HFF-Myc (cell line): ENCODE measurements at places on chromosomes 1 and 21.

GRCh38 chr1:206655471-206655882 is 20.1 kb downstream of the DYRK3 start:
- no peak for DNase-seq

GRCh38 chr1:4156241-4156973 is 256.3 kb upstream of the C1orf174 start:
- no peak for DNase-seq

GRCh38 chr1:5658340-5659316 is 333.6 kb downstream of the NPHP4 start:
- no peak for DNase-seq

DNA sequence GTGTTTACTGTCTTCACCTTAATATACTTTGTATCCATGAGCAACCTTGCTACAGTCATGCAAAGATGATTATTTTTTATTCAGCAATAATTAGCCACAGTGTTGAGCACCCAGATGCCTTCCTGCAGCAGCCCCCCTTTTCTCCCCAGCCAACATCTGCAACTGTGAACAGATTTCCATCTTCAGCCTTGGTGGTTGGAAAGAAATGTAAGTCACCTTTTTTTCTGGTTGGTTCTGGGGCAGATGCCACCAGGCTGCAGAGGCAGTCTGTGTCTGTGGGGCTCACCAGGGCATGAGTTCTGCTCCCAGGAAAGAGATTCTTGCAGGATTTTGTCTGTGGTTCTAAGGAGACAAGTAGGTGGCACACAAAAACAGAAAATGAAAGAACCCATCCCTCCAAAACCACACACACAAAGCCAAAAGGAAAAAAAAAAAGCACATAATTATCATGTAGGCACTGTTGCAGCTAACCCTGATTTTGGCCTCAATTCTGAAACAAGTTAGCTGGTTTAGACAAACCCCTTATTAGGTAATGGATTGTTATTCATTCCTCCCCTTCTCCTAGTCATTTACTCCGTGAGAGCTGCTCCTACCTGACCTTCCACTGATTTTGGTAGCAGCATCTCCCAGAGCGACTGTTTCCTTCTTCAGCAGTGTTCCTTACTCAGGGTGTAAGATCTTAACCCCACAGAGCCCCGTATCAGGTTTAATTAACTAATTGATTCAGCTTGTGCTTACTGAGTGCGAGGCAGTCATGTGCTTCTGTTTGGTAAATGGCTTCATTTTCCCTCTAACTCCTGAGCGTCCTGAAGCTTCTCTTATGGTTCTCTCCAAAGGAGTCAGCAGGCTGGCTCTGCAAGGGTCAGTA is 36.5 kb downstream of the GALNT2 start:
- no peak for DNase-seq

DNA sequence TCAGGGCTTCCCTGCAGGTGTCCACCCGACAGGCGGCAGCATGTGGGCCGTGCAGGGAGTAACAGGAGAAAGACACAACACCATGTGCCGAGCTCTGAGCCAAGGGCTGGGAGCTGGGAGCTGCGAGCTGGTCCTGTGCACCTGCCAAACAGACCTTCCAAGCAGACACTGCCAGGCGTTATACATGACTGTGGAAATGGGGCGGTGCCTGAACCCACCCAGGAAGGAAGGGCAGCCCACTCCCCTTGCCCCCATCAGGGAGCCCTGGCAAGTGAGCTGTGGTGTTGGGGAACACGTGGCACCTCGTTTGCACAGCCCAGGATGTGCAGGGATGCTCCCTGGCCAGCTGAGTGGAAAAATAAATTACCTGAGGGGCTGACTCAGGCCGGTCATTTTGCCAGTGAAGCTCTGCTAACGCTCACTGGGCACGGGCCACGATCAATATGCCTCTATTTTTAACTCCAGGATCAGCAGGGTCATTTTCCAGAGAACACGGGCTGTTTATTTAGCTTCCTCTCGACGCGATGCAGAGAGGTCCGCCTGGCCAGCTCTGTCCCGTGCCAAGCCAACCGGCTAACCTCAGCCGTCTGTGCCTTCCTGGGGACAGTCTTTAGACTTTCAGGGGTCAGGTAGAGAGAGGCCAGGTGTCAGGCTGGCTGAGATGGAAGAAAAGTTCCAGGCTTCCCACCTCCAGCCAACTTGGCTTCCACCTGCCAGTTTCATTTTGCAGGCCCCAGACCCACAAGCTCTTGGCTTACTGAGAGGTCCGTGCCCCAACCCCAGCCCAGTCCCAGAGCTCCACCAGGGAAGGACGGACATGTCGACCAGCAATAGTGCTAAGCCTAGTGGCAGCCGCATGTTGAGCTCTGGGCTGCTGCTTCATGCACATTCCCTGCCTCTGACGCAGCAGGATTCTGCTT is 196.7 kb upstream of the VAMP3 start:
- DNase-seq: no peak

GRCh38 chr1:51733793-51734522 is 117.1 kb downstream of the OSBPL9 start:
- DNase-seq: no peak

- DNase-seq: no peak
These were observed 122.7 kb downstream of the GABPA start for GRCh38 chr21:25857308-25858074.

DNA sequence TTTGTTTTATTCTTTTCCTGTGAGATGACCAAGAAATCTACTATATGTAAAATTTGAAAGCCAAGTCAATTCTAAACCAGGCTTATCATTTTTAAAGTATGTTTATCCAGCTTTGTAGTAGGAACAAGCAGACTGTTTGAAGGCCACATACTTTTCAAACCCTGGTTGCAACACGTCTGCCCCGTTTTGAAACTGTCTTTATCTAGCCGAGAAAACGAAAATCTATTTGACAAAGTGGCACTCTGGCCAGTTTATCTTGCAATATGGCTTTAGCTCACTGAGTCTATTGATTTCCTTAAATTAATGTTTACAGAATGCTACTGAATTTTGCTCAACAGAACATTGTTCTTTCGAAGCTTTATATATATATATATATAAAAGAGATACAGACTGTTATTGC is 39.7 kb downstream of the PROX1 start:
- no peak for DNase-seq

GRCh38 chr21:43866260-43866629 is 1.2 kb downstream of the AGPAT3 start:
- DNase-seq: peak; percentile 33

GRCh38 chr21:15870819-15871218 is 141.0 kb downstream of the USP25 start:
- no peak for DNase-seq

DNA sequence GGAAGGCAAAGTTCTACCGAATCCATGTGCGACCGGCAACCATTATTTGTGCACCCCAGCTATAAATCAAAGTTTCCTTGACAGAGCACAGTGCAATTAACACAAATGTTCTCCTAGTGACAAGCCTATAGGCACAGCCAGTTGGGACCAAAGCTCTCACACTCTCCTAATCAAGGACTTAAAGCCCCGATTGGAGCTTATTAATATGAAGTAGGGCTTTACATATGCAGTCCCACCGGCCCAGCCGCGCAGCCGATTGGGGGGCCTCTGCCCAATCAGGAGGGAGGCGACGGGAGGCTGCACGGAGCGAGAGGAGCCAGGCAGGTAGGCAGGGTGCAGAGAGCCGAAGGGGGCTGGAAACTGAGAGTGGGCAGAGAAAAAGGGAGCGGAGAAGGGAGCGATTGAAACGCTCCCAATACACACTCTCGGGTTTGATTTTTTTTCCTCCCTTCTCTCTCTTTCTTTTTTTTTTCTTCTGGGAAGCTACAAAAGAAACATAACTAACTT is at the start of gene ESRRG:
Gene ESRRG (minus strand): TSS at position 156 of the 507 bp plus-strand sequence. CDS start 130 bp downstream, at position 26.
- DNase-seq: no peak

DNA sequence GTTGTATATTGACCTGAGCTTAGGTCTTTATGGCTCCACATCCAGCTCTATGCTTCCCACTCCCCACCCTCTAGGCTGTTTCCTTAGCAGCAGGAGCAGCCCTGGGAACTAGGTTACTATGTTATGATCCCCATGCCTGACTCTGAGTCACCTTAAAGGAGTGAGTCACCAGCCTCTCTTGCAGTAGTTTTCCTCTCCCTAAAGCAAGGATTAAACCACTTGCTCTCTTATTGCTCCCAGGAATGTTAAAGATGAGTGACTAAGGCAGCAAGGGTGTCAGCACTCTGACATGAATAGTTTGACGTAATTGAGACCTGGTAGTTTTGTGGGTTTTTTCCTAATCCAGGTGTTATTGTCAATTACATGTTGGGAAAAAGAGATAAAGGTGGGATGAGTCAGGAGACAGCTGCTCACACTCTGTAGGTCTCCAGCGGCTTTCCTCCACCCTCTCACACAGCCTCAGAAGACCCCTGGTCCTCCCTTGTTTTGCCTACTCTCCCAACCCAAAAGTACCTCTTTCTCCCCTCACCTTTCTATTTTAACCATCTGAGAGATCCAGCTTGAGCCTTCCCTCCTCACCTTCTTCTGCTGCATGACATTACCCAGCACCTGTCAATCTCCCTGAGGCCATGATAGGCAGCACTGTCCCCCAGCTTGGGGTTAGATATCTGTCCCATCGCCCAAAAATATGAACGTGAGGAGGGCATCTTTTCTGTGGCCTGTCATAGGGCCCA is 369.1 kb upstream of the VAMP3 start:
- peak; percentile 93 for DNase-seq

GRCh38 chr1:205805082-205805711 is 7.8 kb downstream of the SLC41A1 start:
- no peak for DNase-seq

- no peak for DNase-seq
These were observed 155.5 kb downstream of the GLUL start for GRCh38 chr1:182235952-182236650.

GRCh38 chr1:42414551-42415496 is 34.2 kb downstream of the RIMKLA start:
- DNase-seq: no peak

- no peak for DNase-seq
These were observed 247.9 kb upstream of the DUSP10 start for GRCh38 chr1:221989741-221990140.

GRCh38 chr21:31993826-31994825 is 121.3 kb downstream of the HUNK start:
- DNase-seq: no peak

DNA sequence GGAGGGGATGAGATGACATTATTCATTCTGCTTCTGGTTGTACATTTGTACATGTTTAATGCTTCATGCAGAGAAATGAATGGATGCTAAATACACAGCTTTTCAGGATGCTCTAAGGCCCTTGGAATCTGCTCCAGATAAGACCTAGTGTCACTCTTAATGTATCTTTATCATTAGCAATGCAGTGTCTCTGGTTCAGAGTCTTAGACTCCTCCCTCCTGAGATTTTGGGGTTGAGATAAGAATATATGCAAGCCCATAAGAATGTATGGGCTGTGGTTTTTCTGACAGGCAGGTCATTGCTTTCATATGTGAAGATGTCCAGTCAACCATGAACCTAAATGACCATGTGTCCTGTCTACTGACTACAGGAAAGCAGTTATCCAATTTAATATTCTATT is 415.5 kb downstream of the RPS6KC1 start:
- DNase-seq: no peak

DNA sequence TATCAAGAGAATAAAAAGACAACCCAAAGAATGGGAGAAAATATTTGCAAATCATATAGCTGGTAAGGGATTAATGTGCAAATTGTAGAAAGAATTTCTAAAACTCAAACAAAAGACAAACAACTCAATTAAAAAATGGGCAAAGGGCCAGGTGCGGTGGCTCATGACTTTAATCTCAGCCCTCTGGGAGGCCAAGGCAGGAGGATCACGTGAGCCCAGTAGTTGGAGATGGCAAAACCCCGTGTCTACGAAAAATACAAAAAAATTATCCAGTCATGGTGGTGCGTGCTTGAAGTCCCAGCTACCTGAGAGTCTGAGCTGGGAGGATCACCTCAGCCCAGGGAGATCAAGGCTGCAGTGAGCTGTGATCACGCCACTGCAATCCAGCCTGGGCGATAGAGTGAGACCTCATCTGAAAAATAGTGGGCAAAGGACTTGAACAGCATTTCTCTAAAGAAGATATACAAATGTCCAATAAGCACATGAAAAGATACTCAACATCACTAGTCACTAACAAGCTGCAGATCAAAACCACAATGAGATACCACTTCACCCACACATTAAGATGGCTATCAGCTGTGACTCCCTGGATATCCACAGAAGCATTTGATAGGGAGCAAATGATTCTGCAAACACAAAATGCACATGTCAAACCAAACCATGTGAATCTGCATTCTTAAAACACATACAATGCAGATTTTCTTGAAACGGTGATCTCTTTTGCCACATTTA is 20.9 kb downstream of the SLC30A1 start:
- no peak for DNase-seq
